ENCODE measurements at places on chromosomes 1 and 21.
A peak's percentile ranks its signal among the peaks of the same experiment; 100 is the strongest.

- DNase-seq: no peak
Measured at GRCh38 chr1:36024847-36025246, 59.0 kb upstream of the TEKT2 start.

- no peak for DNase-seq
Measured at GRCh38 chr1:200053646-200054045, 26.1 kb downstream of the NR5A2 start.

DNA sequence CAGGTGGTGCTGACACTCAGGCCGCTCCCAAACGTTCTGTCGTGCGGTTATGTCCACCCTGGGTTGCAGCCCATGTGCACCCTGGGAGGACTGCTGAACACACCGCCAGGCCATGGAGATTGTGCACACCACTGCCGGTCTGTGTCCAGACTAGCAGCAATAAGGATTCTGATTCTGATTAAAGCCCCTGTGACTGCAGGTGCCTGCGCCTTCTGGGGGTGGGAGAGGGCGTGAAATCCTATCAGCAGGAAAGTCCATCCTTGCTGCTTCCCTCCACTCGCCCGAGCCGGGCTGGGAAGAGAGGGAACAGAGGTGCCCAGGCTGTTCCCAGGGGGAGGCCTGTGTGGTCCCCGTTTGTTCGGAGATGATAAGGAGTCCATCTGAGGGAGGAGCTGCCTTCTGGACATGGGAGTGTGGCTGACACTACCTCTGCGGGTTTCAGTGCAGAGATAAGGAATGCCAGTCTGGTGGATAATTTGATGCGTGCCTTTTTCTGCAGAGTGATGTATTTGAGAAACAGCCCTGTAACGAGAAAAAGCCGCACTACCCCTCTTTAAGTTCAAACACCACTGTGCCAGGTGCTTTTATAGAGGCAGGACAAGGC is 41.2 kb downstream of the BACE2 start:
- DNase-seq: no peak

GRCh38 chr1:207842506-207842905 is 68.4 kb downstream of the CD34 start:
- no peak for DNase-seq

DNA sequence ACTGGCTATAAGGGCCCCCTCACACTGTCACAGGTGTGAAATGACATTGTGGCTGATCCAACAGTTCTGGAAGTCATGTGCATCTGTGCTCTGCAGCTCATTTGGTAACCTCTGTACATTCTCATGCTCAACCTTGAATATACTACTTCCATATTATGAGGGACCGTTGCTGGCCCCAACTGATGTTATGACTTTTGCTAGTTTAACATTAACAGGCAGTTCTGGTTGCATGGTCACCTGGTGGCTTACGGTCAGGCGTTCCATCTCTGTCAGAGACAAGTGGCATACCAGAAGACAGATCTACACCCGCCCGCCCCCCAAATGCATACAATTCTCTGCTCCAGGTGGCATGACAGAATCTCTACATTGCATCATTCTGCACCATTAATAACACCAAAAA is 6.0 kb upstream of the DIP2A start:
- DNase-seq: peak; percentile 18

DNA sequence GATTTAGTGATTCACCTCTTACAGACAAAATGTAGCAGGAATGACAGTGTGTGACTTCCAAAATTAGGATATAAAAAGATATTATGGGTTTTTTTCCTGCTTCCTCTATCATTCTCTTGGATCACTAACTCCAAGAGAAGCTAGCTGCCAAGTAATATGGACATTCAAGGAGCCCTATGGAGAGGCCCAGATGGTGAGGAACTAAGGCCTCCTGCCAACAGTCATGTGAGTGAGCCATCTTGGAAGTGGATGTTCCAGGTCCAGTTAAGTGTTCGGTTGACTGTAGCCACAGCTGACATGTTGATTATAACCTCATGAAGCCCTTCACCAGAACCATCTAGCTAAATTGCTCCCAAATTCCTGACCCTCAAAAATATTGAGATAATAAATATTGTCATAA is 38.8 kb downstream of the CD160 start:
- no peak for DNase-seq

GRCh38 chr1:162117039-162117774 is 47.7 kb downstream of the NOS1AP start:
- no peak for DNase-seq

DNA sequence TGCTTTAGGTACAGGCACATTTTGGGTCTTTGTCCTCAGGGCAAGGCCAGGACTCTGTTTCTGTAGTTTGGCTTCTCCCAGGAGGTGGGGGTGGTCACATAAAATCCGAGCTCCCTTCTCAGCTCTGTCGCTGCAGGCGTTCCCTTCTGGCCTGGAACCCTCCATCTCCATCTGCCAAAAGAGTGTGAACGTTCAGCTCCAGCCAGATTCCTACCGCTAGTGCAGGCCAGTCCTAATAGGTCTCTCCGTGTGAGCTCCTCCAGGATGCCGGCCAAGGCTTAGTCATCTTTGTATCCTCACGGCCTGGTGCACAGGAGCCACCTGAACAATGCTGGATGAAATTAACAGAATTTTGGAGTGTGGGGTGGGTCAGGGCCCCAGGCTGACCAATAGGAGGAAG is 19.9 kb upstream of the KCNA10 start:
- no peak for DNase-seq

DNA sequence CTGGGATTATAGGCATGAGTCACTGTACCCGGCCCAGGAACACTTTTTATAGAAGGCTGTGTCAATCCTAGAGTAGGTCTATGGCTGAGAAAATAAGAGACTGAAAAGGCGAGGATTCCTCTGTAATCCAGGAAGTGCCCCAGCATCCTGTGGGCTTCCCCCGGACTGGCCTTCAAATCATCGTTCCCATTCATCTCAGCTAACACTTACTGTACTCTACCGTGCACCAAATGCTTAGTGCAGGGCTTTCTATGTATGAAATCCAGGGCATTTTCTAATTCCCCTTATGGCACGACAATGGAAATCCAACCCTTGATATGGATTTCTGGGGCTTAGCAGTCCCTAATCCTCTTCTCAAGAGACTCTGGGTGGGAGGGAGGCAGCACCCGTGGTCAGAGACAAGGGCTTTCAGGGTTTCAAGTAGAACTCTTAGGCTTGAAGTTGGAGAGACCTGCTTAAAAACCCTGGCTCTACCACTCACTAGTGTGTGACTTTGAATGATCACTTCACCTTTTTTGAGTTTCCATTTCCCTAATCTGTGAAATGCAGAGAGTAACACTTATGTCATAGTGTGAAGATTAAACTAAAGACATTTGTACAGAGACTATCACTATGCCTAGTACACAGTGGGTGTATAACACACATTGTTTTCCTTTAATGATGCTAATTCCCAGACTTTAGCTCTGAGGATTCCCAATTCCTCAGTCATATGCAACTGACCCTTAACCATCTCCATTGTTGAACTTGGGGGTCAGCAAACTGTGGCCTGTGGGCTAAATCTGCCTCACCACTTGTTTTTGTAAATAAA is 20.3 kb downstream of the MECR start:
- no peak for DNase-seq

GRCh38 chr1:154584267-154584994 is 16.9 kb downstream of the CHRNB2 start:
- no peak for DNase-seq

DNA sequence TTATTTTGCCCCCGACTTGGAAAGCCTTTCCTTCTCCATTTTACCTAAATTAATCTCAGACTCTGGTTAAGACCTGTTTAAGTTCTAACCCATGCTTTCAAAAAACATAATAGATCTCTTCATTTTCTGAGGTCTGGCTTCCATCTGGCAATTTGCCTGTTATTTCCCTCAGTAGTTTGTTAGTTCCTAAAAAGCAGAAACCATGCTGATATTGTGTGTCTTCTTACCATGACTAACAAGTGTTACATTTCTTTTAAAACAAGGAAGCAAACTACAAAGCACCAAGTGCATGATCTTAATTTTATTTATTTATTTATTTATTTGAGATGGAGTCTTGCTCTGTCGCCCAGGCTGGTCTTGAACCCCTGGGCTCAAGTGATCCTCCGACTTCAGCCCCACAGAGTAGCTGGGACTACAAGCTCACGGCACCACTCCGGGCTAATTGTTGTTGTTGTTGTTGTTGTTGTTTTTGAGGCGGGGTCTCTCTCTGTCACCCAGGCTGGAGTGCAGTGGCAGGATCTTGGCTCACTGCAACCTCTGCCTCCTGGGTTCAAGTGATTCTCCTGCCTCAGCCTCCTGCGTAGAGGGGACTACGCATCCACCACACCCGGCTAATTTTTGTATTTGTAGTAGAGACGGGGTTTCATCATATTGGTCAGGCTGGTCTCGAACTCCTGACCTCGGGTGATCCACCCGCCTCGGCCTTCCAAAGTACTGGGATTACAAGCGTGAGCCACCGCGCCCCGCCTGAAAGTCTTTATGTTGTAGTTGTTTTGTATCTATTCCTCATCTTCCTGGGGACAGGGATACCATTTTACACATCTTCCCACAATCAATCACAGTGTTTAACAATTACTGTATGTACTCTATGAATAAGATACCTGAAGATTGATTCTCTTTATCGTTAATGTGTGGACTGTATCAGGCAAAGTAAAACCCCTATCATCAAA is 1.3 kb upstream of the PATJ start:
- no peak for DNase-seq

DNA sequence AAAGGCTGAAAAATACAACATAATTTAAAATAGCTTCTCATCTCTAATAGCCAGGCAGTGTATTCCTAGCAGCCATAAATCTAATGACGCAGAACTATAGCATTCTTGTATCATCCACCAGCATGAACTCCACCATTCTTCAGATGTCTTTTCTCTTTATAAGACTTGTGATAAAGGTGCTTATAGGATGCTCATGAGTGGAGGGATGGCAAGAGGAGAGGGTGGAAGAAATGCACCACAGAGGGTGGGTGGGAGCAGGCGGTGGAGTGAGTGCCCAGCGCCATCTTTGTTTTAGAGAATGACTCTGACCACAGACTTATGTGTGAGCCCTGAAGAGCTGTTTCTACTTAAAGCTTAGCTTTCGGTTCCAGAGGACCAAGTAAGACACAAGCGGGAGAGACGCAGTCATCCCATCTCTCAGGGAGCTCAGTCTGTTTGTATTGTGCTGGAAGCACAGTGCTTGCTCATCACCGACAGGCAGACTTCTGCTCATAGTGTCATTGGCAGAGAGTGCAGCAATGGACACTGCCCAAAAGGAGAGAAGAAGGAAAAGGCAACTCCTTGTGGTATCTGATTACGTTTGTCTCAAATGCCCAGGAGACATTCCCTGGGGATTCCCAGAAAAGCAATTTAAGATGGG is 65.6 kb downstream of the KCNJ15 start:
- no peak for DNase-seq

DNA sequence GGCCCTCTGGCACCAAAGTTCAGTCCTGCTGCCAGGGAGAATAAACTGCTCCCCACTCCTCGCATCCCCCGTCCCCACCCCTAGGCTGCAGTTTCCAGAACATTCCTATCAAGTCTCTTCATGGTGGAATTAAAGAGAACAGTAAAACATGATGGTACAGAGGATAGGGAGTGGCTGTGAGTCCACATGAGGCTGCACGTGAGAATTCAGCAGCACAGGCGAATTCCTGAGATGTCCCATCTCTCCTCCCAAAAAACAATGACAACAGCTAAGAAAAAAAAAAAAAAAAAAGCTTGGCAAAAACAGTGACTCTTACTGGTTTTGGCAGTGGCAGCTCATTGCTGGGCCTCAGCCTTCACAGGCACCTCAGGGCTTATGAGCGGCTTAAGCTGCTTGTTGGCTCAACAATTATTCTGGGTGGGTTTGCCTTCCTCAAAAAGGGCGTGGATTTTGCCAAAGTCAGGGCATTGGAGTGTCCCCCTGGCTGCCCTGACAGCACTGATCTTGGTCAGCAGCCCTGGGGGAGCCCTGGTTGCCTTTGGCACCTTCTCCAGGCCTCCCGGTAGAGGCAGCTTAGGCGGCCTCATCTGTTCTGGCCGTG is 5.7 kb upstream of the IFFO2 start:
- DNase-seq: peak; percentile 84

DNA sequence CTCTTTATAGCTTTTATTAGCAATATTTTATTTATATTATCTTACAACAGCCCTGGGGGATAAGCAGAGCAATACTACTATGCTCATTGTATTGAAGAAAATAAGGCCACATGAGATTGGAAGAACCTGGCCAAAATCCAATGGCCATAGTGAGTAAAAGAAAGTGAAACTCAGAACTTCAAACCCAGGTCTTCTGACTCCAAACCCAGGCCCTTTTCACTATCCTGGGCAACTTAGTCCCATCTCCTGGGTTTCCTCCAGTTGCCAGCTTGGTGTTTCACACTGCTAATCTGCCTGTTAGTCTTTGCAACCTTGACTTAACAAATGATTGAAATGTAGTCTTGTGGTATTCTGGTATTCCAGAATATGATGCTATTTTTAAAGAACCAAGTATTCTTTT is 22.4 kb upstream of the EXO1 start:
- no peak for DNase-seq

- no peak for DNase-seq
Measured at GRCh38 chr1:43994794-43995790, 3.7 kb downstream of the CCDC24 start.

DNA sequence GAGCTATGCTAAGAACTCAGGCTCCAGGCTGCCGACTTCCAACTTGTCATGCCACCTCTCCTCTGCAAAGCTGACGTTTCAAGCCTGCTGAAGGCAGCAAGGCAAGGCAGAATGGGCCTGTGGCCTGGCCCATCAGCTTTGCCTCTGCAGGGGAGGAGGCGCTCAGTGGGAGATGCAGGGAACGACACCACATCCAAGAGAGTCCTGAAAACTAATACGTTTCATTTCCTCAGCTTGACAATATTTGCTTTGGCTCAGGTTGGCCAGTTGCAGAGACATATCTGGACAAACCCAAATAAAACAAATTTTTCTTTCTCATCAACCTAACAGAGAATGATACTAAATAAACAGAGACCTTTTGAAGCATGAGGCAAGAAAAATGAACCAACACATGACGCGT is 35.3 kb downstream of the BEND5 start:
- no peak for DNase-seq

- DNase-seq: peak; percentile 41
Measured at GRCh38 chr1:43522776-43523480, 7.8 kb upstream of the PTPRF start.

GRCh38 chr1:203100516-203100869 is 14.7 kb upstream of the MYOG start:
- DNase-seq: no peak

- DNase-seq: no peak
Measured at GRCh38 chr1:193539731-193540459, 353.5 kb upstream of the B3GALT2 start.

DNA sequence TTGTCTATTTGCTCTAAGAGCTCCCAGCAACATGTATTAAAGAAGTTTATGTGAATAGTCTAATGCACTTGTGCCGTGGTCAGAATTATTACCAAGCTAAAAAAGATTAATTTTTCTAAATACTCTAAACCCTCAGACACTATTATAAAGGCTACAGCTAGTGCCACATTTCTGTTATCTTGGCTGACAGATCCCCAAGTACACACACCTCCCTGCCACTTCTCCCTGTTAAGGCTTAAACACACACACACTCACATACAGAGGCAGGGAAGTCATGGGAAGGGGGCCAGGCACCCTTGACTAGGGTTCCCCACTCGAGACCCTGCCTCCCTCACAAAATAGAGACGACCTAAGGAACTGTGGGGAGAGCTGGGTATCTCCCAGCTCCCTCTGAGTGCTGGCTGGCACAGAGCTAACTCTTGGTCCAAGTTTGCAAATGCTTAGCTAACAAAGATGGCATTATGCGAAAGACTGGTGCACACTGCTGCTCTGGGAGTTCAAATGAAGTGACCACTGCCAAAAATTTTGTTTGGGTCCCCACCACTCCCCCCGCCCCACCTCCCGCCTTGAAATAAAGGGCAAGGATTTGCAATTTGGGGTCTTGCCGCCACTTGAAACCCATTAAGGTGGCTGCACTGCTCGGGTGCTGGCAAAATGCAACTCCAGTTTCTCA is 9.8 kb downstream of the SSBP3 start:
- no peak for DNase-seq

- no peak for DNase-seq
Measured at GRCh38 chr1:116533429-116533820, 37.4 kb downstream of the CD58 start.

All from suprapubic skin (tissue), 4 donors.